Fibroblast of upper back skin (primary cell): ENCODE measurements at places on chromosomes 2 and 18.

GRCh38 chr18:48208432-48209140 lies 200.6 kb downstream of the ZBTB7C start:
- no peak for DNase-seq

GRCh38 chr2:54586494-54586893 lies 130.4 kb downstream of the SPTBN1 start:
- peak; percentile 44 for DNase-seq

- no peak for DNase-seq
Measured at GRCh38 chr2:42124011-42124785, 45.0 kb upstream of the EML4 start.

DNA sequence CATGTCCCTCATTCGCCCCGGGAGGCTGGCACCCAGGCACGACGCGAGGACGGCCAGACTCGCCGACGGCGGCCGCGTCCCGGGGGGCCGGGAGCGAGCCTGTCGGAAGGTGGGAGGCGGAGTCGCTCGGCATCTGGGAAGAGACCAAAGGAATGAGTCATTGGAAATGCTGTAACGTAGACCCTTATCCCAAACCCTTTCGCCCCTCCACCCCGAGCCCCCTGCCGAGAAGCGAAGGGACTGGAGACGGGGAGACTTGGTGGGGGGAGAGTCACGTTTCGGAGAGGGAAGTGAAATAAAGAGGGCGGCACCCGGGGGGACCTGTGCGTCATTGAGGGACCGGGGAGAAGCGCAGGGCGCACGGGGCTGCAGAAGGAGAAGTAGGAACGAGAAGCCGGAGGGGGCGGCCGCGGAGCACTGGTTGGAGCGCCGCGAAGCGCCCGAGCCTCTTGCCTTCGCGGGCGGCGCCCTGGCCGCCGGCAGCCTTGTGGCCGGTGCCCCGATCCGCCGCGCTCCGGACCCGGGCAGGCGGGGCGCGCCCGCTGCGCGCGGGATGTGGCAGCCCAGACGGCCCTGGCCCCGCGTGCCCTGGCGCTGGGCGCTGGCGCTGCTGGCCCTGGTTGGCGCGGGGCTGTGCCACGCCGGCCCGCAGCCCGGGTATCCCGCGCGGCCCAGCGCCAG lies at the start of gene EMILIN2:
Gene EMILIN2, plus strand, starts transcription at position 371 of the 681 bp plus-strand sequence. Its CDS starts 183 bp downstream, at position 554.
- DNase-seq: peak; percentile 72

DNA sequence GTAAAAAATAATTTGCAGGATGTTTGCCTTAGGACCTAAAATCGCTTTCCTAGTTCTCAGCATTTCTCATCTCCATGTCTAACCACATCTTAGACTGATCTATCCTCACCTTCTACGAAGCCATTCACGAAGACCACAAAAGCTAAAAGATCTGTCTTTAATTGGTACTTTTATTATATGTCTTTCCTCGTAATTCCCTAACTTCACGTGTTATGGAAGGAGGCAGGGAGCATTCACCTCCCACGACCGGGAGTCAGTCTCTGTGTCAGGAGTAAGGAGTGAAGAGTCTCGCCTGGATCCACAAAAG lies 1.6 kb downstream of the DLGAP1 start:
- DNase-seq: no peak

- no peak for DNase-seq
Measured at GRCh38 chr18:8260827-8261226, 348.4 kb upstream of the RAB12 start.
